ENCODE measurements at places on chromosomes 11 and 22.

- DNase-seq = no peak
Observed at GRCh38 chr22:38141217-38141973, 30.9 kb upstream of the BAIAP2L2 start.

DNA sequence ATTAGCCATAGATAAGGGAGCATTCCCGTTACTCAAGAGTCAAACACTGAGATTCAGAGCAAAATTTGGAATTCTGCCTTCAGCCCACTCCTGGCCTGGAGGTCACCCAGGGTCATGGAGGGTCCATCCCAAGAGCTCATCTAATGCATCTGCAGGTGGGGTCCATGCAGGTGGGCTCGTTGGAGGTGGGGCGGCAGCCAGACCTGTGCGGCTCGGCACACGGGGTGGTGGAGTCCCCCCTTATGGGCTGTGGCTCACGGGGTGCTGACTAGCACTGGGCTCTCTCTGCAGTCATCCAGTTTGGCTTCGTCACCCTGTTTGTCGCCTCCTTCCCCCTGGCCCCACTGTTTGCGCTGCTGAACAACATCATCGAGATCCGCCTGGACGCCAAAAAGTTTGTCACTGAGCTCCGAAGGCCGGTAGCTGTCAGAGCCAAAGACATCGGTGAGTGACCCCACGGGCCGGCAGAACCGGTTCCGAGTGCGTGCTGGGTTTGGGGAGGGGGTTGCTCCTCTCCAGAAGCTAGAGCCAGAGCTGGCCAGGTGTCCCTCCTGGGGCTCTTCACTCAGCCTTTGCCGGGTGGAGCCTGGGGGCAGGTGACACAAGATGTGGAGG, 32.4 kb upstream of the FADD start:
- no peak for DNase-seq

DNA sequence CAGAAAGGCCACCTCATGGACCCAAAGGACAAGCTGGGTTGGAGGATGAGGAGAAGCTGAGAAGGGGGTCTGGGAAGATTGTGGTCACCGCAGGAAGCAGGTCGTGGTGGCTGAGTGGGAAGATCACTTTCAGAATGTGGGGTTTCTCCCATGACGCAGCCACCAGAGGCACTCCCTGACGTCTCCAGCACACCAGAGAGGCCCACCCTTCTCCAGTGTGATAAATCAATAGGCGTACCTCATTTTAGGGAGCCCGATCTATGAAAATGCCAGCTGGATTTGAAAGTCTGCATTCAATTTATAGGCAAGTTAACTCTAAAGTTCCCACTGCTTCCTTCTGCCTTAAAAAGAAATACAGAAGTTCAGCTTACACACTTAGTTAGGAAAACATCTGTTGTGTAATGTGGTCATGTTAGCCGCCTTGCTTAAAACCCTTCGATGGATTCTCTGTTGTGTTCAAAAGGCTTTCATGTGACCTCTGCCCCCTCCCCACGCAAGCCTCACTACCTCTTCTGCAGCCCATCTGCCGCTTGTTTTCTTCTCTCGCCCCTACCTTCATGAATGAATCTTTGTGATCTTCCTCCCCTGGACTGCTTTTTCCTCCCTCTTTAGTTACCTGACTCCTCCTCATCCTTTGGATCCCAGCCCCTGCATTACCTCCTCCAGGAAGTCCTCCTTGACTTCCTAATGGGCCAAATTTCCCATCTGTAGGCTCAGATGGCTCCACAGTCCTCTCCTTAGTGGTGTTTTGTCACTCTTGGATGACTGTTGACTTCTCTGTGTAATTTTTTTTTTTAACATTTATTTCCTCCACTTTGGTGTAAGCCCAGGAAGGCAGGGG, 10.7 kb downstream of the TSPAN18 start:
- no peak for DNase-seq

GRCh38 chr11:85810871-85811611, at the start of gene SYTL2:
Gene SYTL2 (minus strand): TSS chr11:85811141. CDS start chr11:85757725, 53,416 bp downstream.
- peak; percentile 51 for DNase-seq

GRCh38 chr11:112881461-112881860, 79.8 kb upstream of the NCAM1 start:
- no peak for DNase-seq

GRCh38 chr22:40533712-40534378, 102.7 kb downstream of the MRTFA start:
- DNase-seq = peak; percentile 20

GRCh38 chr11:15073361-15074205, at the start of gene CALCB:
Gene CALCB (plus strand): TSS chr11:15073593. CDS start chr11:15074719, 1,126 bp downstream.
- DNase-seq = no peak

GRCh38 chr22:40202225-40202944, 24.7 kb downstream of the TNRC6B start:
- no peak for DNase-seq

DNA sequence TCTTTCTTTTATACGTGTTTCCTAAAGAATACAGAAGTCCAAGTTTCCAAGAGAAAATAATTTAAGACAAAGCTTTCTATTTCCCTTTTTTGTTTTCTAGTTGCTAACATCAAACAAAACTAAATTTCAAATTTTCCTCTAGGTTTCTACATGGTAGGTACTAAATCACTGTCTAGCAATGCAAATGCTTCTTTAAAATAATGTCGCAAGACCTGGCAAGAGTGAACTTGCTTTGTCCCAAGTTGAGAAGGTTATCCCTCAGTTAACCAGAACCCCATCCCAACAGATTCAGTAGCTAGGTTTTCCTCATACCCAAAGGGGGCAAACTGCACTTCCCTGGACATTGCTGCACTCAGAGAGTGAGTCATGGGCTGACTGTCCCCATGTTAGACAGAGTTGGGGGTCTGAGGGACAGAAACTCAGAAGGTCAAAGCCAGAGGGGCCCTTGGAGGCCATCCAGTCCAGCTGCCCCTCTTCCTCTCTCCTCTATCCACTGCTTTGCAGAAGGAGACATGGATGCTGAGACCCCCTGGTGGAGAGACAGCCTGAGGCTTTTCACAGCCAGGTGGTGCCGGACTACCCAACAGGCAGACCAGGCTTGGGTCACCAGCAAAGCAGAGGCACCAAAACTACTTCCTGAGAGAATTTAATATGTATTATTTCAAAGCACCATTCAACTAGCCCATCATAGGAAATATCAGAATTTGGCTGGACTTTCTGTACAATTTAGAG, 23.1 kb downstream of the OR2AT4 start:
- no peak for DNase-seq

All from stimulated activated CD8-positive, alpha-beta memory T cell treated with anti-CD3 and anti-CD28 coated beads, Interleukin-7, amount 100 ng/mL, for 1 hour (primary cell).